ENCODE measurements at places on chromosomes 3 and 15.

DNA sequence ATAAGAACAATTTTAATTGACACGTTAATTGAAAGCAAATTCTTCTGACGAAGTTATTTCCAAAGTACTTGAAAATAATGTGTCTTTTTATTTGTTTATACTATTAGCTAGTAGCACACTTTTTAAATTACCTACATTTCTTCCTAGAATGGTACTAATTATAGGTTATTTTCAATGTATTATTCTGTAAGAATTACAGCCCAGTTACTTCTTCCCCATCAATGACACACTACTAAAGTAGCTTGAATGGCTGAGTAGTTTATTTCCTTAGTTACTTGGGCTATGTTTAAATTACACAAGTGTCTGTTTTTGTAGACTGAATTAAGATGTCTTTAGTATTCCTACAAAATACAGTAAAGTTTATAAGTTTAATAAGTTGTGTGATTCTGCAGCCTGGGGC, 217.6 kb upstream of the IL12A start:
- no peak for DNase-seq

GRCh38 chr3:175193815-175194518, 334.8 kb downstream of the NAALADL2 start:
- no peak for DNase-seq

DNA sequence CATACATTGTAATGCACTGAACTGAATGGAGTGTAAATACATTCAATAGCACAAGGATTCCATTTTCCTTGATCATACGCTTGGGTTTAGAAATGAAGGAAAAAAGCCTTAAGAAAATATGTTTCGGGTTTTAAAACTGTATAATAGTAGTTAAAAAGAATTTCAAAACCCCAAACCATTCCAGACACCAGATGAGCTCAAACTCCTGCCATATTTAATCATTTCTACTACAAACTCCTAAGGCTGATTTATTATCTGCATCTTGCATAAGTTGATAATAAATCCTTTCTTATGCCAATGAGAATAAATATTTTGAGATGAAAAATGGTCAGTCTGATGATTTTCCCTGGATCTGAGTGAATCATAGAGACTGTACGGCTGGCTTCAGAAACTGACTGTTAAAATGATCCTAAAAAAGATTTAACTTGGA, 51.0 kb downstream of the NR1D2 start:
- DNase-seq, result no peak

GRCh38 chr15:59894835-59895234, 109.3 kb upstream of the FOXB1 start:
- no peak for DNase-seq

GRCh38 chr3:186401556-186401955, 39.5 kb upstream of the DGKG start:
- DNase-seq, result no peak

- DNase-seq, result no peak
Measured at GRCh38 chr3:118478706-118479276, 555.9 kb downstream of the IGSF11 start.

DNA sequence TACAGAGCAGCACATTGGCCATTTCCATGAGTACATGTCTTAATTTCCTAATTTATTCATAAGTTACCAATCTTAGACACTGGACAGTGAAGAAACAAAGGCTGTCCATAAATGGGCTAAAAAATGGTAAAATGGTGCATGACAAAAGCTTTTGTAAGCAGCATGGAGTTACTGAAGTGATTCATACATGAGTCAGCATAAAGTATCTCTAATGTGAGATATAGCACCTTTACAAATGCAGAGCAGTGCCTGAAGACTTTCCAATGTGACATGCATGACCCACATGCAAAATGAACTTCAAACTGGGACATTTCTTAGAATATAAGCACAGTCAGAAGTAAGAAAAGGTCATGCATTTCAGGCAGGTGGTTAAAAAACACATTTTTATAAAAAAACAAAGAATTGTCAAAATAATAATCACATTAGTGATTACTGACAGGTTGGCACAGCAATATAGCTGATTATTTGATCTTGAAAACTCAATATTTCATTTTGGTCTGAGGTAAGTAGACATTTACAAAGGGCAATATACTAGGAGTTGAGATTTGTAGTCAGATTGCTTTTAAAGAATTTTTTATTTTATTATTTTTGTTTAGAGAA, 299.3 kb downstream of the PLCL2 start:
- DNase-seq, result no peak
